NCI-H2029 (cell line): ENCODE measurements at places on chromosomes 13 and 19.

DNA sequence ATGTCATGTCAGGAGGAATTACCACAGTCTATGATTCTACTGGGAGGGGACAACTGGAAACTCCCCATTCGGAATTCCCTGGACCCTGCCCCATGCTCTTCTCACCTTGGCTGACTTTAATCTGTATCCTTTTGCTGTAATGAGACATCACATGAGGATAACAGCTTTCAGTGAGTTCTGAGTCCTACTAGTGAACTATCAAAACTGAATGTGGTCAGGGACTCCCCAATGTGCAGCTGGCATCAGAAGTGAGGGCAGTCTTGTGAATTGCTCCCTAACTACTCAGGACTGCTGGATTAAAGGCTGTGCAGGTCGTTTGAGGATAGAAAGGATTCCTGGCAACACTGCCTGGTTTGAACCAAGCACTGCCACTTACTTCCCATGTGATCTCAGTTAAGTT is 15.2 kb downstream of the SIGLEC7 start:
- DNase-seq = no peak

- no peak for DNase-seq
Measured at GRCh38 chr19:18718846-18719458, 35.5 kb downstream of the CRTC1 start.

GRCh38 chr19:1680976-1681375 is 28.6 kb upstream of the TCF3 start:
- no peak for DNase-seq

DNA sequence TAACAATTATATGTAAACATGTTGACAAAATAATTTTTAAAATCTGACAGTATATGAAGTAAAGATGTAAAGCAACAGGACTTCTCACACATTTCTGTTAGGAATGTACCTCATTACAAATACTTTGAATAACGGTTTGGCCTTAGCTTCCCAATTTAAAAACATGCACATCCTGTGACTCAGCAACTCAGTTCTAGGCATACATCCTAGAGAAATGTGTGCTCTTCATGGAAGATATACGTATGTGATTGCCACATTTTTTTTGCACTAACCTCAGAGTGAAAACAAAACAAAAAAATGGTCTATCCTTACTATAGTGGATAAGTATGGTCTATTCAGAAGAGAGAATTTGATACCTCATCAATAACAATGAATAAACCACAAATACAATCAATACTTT is 314.6 kb downstream of the LIG4 start:
- DNase-seq = no peak

DNA sequence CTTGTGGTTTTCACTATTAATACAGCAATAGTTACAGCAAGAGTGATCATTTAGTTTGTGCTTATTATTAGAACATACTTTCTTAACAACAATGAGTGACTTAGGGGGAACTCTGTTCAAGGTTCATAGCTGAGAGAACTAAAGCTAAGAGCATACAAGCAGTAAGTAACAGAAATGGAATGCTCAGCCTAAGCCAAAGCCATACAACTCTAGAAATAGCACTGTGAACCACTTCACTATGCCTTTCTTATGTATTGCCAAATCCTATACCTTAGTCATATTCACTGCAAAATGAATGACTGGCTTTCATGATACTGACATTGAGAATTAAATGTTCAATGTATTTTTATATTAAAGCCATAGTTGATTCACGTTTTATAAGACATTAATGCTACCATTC is 599.7 kb upstream of the SLITRK1 start:
- no peak for DNase-seq

GRCh38 chr19:51737924-51738323 is 13.8 kb downstream of the FPR1 start:
- no peak for DNase-seq

DNA sequence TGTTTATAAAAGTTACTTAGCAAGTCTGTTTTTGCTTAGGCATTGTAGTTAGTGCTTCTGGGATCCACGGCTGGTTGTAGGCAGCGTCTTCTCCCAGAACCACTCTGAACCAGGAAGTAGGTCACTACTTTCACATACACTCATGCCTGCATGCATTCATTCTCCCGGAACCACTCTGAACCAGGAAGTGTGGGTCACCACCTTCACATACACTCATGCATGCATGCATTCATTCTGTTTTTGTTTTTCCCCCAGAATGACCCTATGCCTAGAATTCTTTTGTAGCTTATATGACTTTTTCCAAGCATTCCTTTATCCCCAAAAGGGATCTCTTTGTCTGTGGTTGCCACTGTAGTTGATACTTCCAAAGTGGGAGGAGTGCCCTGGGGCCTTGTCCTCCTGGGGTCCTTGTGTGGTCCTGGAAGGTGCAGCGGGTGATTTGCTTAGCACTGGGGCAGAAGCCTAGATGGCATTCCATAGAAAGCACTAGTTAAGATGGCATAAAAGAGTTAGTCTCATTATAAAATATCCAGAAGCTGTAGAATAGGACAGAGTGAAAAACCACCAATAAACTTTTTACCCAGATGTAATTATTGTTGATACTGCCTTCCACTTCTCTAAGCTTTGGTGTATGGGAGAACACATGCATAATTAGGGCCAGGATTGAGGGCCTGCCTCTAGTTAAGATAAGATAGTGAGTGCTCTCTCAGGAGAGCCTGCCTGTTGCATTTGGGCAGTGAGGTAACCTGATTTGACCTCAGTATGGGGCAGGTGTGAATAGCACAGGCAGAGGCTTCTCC is 68.6 kb upstream of the TEX29 start:
- DNase-seq = peak; percentile 66

DNA sequence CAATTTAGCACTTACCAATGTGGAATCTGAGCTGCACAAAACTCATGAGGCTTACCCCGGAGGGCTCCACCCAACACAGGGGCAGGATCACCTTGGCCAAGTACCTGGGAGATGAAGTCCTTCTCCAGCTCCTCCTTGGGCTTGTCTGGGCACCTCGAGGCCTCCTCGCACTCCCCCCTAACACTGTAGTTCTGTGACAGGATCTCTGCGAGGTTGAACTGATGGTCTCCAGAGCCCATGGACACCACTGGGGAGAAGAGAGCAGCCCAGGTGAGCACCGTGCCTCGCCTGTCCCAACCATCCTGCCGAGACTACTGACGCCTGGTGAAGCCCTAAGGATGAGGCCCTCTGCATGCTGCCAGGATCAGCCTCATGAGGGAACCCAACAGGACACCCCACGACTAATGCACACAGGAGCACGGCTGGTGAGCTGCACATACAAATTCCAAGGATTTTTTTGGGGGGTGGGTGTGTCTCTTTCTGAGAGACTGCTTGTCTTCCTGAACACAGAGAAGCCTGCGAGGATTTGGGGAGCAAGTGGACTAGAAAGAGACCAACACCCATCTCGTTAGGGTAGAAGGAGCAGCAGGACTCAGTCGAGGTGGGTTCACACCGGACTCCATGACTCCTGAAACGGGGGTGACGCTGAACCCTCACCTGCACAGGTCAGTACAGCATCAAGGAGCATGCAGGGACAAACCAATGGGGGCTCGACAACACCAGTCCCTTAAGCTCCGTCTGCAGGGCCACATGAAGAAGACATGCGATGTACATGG is 10.1 kb downstream of the MIER2 start:
- no peak for DNase-seq

GRCh38 chr13:37011002-37011401 is 10.4 kb downstream of the EXOSC8 start:
- no peak for DNase-seq

DNA sequence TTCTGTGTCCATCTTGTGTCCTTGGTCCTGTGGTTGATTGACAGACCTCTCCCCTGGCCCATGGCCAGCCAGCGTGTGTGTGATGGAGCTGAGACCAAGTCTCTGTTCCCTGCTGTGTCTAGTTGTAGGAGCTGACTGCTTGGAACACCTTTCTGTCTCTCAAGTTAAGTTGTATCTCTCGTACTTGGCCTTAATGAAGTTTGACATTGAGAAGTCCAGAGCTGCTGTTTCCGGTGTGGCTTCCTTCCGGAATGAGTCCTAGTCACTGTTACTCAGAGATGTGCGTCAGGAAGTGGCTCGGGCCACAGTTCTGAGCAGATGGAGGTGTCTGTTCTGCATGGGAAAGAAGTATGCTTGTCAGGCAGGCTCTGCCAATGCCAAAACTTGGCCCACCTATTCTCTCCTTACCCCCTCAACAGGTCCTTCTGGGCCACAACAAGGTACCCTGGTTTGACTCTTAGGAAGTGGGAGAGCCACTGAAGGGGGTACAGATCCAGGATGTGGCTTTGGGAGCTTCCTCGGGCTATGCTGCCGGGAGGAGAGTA is 54.3 kb downstream of the GATAD2A start:
- no peak for DNase-seq

DNA sequence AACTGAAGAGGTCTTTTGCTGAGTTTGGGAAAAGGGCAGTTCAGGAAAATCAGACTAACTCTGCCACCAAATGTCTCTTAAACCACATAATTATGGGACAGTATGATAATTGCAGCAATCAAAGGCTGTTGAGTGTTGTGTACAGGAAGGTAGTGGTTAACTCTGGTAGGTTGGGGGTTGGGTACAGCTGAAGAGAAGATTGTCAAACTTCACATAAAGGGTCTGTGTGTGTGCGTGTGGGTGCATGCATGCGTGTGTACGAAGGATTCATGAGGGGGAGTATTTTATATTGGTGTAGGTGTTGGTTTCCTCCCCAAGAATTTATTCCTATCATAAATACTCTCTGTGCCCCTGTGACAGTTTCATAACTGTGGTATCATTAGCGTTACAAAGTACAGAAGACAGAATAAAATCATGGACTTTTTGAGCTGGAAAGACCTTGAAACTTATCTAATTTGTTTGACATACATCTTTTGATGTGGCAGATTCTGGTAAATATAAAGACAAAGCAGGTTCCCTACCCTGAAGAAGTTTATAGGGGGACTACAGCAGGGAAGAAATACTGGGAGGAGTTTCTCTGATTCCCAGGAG is 94.1 kb downstream of the PCCA start:
- no peak for DNase-seq

- DNase-seq = no peak
Measured at GRCh38 chr13:113860665-113861432, 3.0 kb downstream of the GAS6 start.

GRCh38 chr19:31572976-31573298 is 223.7 kb upstream of the TSHZ3 start:
- DNase-seq = no peak

- DNase-seq = peak; percentile 84
Measured at GRCh38 chr19:15837221-15837731, 21.8 kb upstream of the OR10H1 start.

DNA sequence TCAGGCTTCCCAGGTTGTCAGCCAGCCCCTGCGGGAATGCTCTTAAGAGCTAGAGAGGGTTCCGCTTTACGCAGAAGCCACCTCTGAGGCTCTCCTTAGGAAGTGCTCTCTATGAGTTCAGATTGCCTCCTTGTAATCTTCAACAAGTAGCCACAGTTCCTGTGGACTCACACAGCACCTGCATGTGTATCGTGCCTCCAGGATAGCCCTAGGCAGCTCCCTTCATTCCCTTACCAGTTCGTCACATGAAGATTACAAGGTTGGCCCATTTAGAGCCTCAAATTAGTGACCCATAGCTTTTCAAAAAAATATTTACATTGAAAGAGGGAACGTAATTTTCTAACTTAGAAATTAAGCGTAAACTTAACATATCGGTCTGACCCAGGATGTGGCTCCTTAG is 284.3 kb downstream of the MTUS2 start:
- DNase-seq = no peak

DNA sequence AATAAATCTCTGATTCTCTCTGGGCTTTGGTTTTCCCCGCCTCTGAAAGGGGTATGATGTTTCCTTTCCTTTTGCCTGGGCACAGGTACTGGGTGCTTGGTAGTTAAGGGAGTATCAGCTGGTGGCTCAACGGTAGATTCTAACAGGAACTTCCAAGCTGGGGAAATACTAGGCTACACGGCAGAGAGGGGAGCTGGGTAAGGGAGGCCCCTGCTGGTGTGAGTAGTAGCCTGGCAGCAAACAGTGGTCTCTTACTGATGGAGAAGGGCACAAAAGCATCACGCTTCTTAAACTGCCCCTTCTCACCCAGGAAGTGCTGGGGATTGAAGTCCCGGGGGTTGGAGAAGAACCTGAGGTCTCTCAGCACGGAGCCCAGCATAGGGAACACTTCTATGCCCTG is 26.9 kb upstream of the CYP2A7 start:
- DNase-seq = no peak

DNA sequence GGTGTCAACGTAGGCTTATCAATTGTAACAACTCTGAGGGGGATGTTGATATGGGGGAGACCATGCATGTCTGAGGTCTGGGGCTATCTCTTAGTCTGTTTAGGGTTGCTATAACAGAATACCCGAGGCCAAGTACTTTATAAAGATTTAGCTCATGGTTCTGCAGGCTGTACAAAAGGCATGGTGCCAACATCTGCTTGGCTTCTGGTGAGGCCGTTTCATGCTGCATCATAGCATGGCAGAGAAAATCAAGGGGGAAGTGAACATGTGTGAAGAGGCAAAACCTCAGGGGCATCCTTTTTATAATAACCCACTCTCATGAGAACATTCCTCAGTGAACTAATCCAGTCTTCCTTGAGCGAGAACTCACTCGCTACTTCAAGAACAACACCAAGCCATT is 353.8 kb downstream of the ENOX1 start:
- DNase-seq = no peak

DNA sequence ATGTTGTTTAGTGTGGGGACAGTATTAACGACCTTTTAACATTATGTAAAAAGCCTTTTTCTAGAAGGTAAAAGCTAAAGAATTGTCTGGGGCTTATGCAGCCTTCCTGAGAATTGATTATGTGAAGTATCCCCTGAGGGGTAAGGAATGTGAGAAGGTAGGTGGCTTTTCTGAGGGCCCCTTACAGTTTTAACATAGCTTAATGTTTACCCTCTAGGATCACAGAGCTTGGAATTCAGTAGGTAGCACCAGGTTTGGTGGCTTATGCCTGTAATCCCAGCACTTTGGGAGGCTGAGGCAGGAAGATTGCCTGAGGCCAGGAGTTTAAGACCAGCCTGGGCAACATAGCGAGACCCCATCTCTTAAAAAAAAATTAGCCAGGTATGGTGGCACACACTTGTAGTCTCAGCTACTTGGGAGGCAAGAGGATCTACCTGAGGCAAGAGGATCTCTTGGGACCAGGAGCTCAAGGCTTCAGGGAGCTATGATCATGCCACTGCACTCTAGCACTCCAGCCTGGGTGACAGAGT is 101.3 kb downstream of the OLFM4 start:
- DNase-seq = no peak

DNA sequence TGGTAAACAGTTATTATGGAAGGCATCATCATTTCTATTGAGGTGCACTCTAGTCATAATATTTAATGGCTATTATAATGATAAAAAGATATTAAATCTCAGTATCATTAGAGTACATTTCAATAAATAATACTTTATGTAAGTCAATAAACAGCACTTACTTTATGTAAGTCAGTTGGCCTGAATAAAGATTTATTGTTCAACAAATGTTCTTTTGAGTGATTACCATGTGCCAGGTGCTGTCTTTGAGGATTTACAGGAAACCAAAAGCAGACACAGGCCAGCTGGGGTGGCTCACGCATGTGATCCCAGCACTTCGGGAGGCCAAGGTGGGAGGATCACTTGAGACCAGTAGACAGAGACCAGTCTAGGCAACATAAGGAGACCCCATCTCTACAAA is 5.0 kb upstream of the NKG7 start:
- no peak for DNase-seq

- no peak for DNase-seq
Measured at GRCh38 chr19:18869023-18869618, 26.8 kb downstream of the CERS1 start.

GRCh38 chr19:5424192-5424973 is 30.8 kb upstream of the ZNRF4 start:
- peak; percentile 3 for DNase-seq

GRCh38 chr13:98262292-98262691 is 85.2 kb upstream of the RNF113B start:
- DNase-seq = no peak

- DNase-seq = no peak
Measured at GRCh38 chr13:30652746-30653386, 35.1 kb downstream of the USPL1 start.
